ENCODE measurements at places on chromosomes 13 and 19.

- no peak for DNase-seq
These were observed 36.7 kb downstream of the LNX2 start for GRCh38 chr13:27583645-27584044.

DNA sequence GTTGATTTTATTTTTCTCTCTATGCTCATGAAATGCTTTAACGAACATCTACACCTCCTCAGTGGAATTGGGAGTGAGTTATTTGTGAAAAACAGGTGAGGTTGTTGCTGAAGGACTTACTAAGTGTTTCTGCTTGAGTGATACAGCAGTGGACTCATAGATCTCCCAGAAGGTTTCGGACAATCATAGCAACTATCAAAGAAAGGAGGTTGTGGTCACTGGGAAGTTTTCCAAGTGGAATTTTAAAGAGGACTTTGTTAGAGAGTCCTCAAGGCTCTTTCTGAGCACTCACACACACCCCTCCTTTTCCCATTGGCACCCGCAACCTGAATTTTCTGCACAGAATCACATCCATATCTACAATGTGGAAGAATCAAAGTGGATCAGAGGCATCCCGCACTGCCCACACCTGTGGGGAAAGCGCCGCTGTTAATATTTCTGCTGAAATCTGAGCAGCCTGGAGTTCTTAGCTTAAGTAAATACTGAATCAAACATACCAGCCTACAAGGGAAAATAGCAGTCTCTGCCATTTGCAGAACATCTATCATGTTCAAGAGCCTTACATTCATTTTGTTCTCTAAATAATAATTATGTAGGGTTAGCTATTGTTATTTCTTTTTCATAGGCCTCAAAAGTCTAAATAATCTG is 719.4 kb downstream of the DIAPH3 start:
- no peak for DNase-seq

GRCh38 chr13:110332750-110333149 is 25.7 kb downstream of the COL4A2 start:
- DNase-seq = no peak

DNA sequence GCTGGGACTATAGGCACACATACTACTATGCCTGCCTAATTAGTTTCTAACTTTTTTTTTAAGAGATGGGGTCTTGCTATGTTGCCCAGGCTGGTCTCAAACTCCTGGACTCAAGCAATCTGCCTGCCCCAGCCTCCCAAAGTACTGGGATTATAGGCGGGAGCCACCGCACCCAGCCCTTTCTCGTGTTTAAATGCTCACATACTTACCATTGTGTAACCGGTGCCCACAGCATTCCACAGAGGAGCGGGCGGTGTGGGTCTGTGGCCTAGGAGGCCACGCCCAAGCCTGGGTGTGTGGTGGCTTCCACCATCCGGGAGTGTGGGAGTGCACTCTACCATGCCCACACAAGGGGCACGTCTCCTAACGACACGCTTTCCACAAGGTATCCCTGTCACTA is 7.7 kb downstream of the LMNB2 start:
- no peak for DNase-seq

GRCh38 chr19:33828266-33829075 is 31.8 kb downstream of the KCTD15 start:
- DNase-seq = no peak

Measured in CD4-positive, alpha-beta T cell treated with Interleukin-6 at 100 ng/mL for 8 hours (primary cell).